ENCODE measurements at places on chromosomes 7 and 10. TPM values are rescaled to one million over a fixed set of nuclear protein-coding genes. Genes with fewer than 3 reads are reported as not detected.
A peak's percentile ranks its signal among the peaks of the same experiment; 100 is the strongest.

GRCh38 chr10:46220872-46221538 lies 65.8 kb upstream of the ANTXRL start:
- peak; percentile 30 for DNase-seq

DNA sequence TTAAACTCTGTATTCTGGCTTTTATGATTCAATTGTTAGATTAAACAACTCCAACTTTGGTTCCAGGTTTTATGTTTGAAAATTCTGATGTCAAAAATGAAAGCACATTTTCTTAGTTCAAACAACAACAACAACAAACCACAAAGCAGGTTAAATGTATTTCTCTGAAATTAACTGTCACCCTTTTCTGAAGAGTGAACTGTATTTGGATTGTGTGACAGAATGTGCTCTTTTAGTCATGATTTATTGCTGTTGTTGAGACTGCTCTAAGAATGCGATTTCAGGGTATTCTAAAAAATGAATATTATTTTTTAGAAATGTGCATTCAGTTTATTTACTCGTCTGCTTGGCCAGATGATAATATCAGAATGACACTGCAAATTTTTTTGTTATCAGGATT lies 144.1 kb downstream of the GNAI1 start:
- no peak for DNase-seq

DNA sequence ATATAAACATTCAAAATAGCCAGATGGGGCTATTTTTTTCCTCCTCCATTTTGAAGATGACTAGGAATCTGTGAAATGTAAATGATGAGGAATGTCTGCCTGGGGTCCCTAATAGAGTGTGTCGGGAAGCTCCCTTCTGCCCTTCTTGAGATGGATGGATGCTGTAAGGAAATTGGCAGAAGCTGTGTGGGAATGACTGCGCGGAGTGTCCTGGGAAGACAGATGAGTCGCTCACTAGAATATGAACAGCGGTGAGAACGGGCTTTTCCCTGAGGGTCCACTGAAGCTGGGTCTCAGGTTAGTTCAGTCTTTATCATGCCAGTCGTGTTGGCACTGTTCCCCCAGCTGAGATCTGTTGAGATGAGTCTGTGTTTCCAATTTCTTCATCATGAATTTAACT lies 75.1 kb upstream of the PLPP4 start:
- no peak for DNase-seq

ACBD7 gene
- total RNA-seq, result 22.0 TPM

DNA sequence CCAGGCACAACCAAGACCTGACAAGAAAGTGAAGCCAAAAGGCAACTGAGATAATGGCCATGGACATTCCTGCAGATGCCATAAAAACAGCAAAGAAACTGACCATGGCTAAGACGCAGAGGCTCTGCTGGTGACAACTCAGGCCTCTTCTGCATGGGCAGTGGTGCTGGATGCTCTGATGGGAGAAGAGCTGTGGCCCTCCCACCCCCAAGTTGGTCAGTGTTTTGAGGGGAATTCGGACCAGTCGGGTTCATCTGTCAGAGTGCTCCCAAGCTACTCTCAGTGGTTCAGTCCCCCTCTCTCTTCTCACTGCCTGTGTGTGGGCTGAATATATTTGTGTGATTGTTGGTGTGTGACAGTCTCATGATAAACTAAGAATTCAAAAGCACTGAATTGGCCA lies 79.0 kb upstream of the GPR26 start:
- peak; percentile 17 for DNase-seq

PRTFDC1 gene
- total RNA-seq, result 6.8 TPM

DNA sequence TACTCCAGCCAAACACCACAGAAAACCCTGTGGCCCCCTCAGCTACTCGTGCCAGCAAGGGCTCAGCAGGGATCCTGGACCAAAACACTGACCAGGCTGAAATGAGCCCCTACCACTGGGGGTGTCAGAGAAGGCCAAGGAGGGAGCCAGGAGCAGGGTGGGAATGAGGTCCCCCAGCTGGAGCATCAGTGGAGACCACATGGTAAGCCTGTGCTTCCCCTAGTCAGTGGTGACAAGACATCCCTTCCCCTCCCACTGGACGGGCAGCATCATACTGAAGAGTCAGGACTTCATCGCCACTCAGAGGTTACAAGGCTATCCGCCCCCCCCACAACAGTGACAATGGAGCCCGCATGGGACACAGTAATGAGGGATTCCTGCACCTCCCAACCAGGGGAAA lies 99.6 kb downstream of the LHPP start:
- no peak for DNase-seq

DNA sequence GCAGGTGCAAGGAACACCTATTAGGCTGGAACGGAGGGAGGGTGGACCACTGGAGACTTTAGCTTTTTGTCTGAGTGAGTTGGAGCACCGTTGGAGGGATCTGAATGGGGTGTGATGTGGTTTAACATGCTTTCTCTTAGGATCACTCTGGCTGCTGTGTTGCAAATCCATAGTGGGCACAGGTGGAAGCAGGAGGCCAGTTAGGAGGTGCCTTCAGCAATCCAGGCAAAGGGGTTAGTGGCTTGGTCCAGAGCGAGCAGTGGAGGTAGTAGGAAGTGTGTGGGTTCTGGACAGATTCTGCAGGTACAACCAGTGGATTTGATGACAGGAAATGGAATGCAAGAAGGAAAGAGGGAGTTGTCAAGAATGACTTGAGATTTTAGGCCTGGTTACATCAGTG lies 95.0 kb downstream of the MMRN2 start:
- DNase-seq, result no peak

DNA sequence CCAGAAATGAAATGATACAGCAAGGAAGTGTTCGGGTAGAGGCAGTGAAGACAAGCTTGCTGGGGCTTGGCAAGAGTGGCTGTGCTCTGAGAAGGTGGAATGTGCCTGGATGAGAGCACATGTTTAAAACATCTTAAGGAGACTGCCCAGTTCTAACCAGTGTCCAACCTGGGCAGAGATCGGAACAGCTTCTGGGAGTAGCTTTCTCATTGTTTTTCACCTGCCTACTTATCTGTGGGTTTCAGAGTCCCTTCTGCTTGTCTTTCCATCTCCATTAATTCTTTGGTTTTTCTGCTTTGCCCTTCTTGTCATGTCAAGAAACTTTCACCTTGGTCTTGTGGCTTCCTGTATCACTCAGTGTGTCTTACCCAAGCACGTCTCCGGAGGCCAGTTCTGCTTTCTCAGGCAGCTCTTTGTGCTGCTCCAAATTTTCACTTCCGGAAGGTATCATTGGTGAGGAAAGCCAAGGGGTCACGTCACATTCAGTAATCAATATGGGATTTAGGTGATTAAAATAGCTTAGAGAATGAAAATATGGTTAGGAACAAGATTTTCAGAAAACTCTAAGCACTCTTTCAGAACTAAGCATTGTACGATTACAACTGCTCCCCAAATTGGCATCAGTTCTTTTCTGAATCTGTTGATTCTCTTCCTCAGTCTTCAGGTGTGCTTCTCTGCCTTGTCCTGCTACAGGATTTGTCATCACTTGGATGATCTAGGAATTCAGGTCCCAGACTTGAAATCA lies 5.5 kb upstream of the LAMB4 start:
- DNase-seq, result no peak

GRCh38 chr7:104923010-104923421 lies 91.0 kb upstream of the KMT2E start:
- DNase-seq, result peak; percentile 74

TMEM176B gene
- total RNA-seq, result 0.85 TPM

PPP1R17 gene
- 1.7 TPM for total RNA-seq

GRCh38 chr10:126160971-126161630 lies 227.2 kb downstream of the ADAM12 start:
- DNase-seq, result peak; percentile 53

GRCh38 chr7:6422926-6423632 lies 24.7 kb downstream of the DAGLB start:
- DNase-seq, result no peak

GRCh38 chr10:31353574-31353973 lies 34.6 kb downstream of the ZEB1 start:
- DNase-seq, result no peak

PAX4 gene
- not detected for total RNA-seq

RAMP3 gene
- total RNA-seq, result 0.63 TPM

IFIT2 gene
- 0.09 TPM for total RNA-seq
